ENCODE measurements at places on chromosomes 5 and 9.

- no peak for DNase-seq
Observed at GRCh38 chr5:67552773-67553172, 356.2 kb upstream of the CD180 start.

GRCh38 chr9:93298498-93299417, 114.8 kb downstream of the WNK2 start:
- DNase-seq: no peak

- DNase-seq: no peak
Observed at GRCh38 chr9:10525972-10526371, 86.8 kb downstream of the PTPRD start.

DNA sequence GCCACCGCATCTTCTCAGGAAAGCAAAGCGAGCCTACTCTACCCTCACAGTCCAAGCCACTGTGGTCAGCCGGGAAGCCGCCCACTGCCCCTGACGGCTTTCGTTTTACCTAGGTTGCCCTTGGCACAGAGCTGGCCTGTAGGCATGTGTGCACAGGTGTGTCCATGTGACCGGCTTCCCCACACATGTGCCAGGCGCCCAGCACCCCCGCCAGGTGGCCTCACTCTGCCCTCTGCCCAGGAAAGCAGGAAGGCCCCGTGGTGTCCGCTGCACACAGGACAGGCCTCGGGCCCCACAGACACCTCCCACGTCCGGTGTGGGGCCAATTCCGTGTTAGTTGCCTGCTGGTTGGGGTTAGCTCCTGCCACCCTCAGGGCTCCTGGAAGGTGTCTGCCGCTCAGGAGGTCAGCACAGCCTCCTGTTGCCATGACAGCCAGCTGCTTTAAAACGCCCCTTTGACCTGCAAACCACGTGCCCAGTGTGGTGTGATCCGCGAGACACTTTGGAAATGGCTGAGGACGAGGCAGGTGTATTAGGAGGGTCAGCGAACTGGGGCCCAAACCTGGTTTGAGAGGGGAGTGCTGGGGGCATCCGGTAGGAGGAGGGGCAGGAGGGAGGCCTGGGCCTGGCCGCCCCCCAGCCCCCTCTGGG, 28.7 kb downstream of the TPPP start:
- DNase-seq: no peak

DNA sequence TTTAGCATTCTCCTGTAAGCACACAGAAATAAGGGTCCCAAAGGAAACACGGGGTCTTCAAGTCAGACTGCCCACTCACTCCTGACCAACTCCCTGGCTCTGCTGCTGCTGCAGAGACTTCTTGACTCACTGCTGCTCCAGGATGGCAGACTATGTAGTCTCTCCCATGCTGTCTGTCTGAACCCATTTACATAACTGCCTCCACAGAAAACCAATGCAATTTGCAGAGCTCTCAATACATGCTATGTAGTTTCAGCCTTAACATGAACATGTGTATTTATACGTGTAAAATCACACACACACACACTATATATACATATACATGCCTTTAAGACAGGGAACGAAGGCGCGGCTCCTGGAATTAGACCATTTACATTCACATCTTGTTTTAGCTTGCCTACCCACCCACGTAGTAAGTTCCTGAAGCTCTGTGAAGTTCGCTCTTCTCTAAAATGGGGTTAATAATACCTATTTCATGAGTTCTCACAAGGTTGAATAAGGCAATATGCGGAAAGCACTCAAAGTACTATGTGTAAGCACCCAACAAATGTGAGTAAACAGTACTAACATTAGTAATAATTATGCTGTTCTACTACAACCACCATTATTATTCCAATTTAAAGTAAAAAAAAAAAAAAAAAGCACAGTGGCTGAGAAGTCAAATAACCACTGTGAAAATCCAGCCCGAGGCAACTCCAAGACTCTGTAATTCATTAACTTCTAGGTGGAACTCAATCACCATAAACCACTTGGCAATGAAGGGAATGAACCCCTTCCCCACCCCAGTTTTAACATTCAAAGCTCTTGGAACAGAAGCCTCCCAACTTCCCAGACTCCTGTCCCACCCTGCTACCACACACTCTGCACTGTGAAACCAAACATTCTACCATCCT, 31.8 kb downstream of the PRELID2 start:
- no peak for DNase-seq
